Gastrocnemius medialis (tissue), 4 donors: ENCODE measurements at places on chromosomes 2 and 18. TPM values are rescaled to one million over a fixed set of nuclear protein-coding genes. Genes with fewer than 3 reads are reported as not detected.

GRCh38 chr2:215466097-215466909, 30.4 kb upstream of the FN1 start:
- no peaks in the 10 kb centered on the region for H3K36me3 ChIP-seq
- H3K4me1 ChIP-seq = no peaks in the 10 kb centered on the region
- no peak for DNase-seq
- no peaks in the 10 kb centered on the region for H3K27me3 ChIP-seq

- H3K4me1 ChIP-seq = no peaks in the 10 kb centered on the region
- no peak overlapping the region for H3K27ac ChIP-seq
- H3K27me3 ChIP-seq = no peaks in the 10 kb centered on the region
Measured at GRCh38 chr2:175035806-175036205, 30.6 kb upstream of the CHN1 start.

DNA sequence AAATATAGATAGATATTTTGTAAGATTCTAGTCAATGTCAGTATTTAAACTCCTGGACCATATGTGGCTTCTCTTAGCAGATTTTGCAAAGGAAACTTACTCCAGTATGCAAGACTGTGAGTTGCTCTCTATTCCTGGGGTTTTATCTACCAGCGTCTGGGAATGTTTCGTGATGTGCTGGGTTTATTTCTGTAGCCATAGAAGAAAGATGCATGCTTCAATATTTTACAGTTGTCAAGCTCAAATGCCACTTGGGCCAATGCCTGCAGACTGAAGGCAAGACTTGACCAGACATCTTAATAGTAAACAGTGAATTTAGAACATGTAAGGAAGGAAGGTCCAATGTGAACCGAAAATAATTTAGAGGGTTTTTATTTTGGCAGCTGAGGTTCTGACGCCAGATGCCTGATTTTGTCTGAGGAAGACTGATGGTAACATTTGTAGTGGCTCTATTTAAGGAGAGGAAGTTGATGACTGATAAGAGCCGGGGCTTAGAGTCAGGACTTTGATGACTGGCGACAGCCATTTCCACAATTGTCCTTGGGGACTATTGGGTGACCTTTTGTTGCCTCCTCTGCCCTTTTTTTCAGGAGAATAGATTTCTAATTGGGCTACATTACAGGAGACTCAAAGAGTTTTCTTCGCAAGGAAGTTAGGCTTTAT, 154.3 kb downstream of the RAPGEF4 start:
- H3K27ac ChIP-seq = no peak overlapping the region
- peaks cover 3% of the 10 kb centered on the region for H3K4me1 ChIP-seq
- H3K36me3 ChIP-seq = no peaks in the 10 kb centered on the region
- H3K4me3 ChIP-seq = no peak overlapping the region

- H3K27me3 ChIP-seq = no peaks in the 10 kb centered on the region
- H3K27ac ChIP-seq = no peak overlapping the region
- H3K4me1 ChIP-seq = peaks cover 6% of the 10 kb centered on the region
- H3K4me3 ChIP-seq = no peak overlapping the region
- no peaks in the 10 kb centered on the region for H3K36me3 ChIP-seq
Measured at GRCh38 chr2:100610381-100610831, 47.6 kb downstream of the PDCL3 start.

- H3K4me1 ChIP-seq = no peaks in the 10 kb centered on the region
- H3K27ac ChIP-seq = no peak overlapping the region
- no peaks in the 10 kb centered on the region for H3K27me3 ChIP-seq
- H3K4me3 ChIP-seq = no peak overlapping the region
Measured at GRCh38 chr2:181777734-181778133, 97.4 kb upstream of the NEUROD1 start.

DNA sequence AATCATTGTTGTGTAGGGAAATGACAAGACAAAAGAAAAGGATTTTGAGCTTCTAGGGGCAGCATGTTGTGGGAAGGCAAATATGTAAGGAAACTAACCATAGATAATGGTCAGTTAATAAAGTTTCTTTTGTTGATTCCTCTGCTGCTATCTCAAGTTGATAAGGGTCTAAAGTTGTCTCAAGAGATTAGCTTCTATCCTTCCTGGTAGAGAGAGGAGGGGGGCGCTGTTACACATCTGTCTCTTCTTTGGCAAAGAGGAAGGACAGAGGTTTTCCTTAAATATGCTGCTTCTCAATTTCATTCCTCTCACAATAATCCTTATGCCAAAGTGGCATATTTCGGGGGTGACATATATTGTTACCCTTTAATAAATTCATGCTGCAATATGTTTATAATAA, 944.0 kb downstream of the DPP10 start:
- H3K27me3 ChIP-seq = no peaks in the 10 kb centered on the region
- no peak for DNase-seq
- H3K36me3 ChIP-seq = no peaks in the 10 kb centered on the region
- H3K27ac ChIP-seq = no peak overlapping the region
- H3K4me3 ChIP-seq = no peak overlapping the region

The FAM110C gene
- total RNA-seq = not detected

- H3K4me1 ChIP-seq = no peaks in the 10 kb centered on the region
- H3K27me3 ChIP-seq = no peaks in the 10 kb centered on the region
Measured at GRCh38 chr2:165055082-165055851, 99.9 kb upstream of the SLC38A11 start.

DNA sequence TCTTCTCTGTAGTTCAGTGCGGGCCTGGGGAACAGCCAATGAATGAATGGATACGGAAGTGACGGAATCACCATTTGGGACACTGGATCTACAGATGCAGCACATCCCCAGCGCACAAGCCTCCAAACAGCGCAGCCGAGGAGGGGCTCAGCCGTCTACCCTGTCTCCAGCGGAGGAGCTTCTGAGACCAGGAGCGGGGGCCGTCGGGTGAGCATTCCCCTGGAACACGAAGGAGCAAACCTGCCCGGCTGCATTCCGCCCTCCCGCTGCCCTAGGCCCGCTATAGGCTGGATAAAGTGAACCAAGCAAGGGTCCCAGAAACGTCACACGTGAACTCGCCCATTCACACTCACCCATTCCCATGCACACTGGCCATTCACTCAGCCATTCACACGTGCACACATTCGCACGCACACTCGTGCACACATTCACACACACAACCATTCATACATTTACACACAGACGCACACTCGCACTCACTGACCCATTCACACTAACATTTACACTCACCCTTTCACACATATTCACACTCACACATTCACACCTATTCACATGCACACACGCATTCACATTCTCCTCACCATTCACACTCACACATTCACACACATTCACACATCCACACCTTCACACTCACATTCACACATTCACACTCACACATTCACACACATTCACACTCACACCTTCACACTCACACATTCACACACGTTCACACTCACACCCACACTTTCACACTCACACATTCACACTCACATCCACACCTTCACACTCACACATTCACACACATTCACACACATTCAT, 63.4 kb downstream of the BIN1 start:
- H3K4me1 ChIP-seq = peaks cover 24% of the 10 kb centered on the region
- no peak overlapping the region for H3K4me3 ChIP-seq
- no peaks in the 10 kb centered on the region for H3K27me3 ChIP-seq
- no peak for DNase-seq
- peaks cover 7% of the 10 kb centered on the region for H3K36me3 ChIP-seq

DNA sequence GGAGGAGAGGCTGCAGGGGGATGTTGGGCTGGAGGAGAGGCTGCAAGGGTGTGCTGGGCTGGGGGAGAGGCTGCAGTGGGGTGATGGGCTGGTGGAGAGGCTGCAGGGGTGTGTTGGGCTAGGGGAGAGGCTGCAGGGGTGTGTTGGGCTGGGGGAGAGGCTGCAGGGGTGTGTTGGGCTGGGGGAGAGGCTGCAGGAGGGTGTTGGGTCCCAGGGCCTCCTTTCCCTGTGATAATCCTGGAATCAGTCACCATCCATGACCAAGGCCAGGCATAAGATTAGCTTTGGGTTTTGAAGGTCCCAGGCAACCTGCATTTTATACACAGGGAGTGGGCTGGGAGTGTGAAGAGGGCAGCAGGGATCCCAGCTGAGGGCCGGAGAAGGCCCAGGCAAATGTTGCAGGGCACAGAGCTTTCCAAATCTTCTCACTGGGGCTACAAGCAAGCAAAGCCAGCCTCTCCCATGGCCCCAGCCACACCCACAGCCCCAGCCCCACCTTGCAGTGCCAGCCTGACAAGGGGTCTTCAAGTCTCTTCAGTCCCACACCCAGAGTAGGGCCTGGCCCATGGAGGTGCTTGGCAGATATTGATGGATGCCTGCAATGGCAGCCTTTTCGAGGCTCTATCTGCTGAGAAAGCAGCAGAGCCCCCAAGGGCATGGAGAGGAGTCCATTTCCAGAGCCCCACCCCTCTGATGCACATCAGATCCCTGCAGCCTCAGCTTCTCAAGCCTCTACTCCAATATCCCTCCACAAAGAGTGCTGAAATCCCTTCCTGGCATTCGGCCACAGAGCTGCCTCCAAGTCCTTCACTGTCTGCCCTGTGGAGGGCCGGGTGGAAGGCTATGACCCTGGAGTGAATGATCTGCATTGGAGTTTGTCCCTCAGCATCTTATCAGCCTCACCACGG, 50.3 kb upstream of the GLI2 start:
- H3K27me3 ChIP-seq = no peaks in the 10 kb centered on the region
- H3K27ac ChIP-seq = no peak overlapping the region
- DNase-seq = no peak
- no peaks in the 10 kb centered on the region for H3K4me1 ChIP-seq
- H3K4me3 ChIP-seq = no peak overlapping the region

- no peak overlapping the region for H3K27ac ChIP-seq
- H3K27me3 ChIP-seq = no peaks in the 10 kb centered on the region
- no peaks in the 10 kb centered on the region for H3K4me1 ChIP-seq
- no peaks in the 10 kb centered on the region for H3K36me3 ChIP-seq
Measured at GRCh38 chr2:175012516-175012915, 7.3 kb upstream of the CHN1 start.
